Sciatic nerve (tissue), 2 donors: ENCODE measurements at places on chromosomes 5 and 9. TPM values are rescaled to one million over a fixed set of nuclear protein-coding genes. Genes with fewer than 3 reads are reported as not detected.

PKD2L2 gene
- total RNA-seq, result not detected

RAD50 gene
- total RNA-seq, result 31.5 TPM

TUSC1 gene
- 11.4 TPM for total RNA-seq

GPR21 gene
- 3.3 TPM for total RNA-seq

INSL6 gene
- not detected for total RNA-seq
